ENCODE measurements at places on chromosomes 2 and 18.

DNA sequence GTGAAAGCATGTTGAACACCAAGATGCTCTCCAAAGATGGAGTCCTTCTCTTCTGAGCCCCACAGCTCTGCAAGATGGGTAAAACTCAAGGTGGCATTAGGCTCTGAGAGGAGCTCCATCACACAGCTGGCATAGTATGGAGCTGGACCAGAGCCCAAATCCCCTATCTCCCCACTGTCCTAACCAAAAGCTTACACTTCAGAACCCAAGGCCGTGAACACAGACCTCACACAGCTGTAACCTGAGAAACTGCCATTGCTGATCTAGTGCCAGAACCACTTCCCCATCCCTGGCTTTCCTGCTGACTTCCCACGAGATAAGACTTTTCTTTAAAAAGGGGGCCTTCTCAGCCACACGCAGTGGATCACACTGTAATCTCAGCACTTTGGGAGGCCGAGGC, 25.0 kb downstream of the TTC32 start:
- no peak for DNase-seq

DNA sequence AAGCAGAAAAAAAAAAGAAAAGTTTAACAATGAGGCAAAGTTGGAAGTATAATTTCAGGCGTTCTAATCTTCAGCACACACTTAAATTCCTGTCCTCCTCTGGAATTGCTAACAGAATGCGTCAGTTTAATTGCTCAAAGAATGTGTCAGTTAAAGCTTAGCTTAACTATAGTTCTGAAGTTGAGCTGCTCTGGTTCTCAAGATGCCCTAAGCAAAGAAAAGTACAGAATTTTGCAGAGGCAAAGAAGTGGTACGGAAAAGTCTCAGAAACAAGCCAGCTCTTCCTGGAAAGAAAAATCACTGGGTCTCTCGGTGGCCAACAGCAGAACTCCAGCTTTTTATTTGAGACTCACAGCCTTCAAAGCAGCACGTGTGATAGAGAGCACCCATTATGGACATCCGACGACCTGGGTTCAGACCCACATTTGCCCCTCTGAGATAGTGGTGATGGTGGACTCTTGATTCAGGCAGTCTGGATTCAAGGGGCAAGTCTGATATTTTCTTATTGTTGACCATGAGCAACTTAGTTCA, 22.2 kb upstream of the MYO3B start:
- no peak for DNase-seq

DNA sequence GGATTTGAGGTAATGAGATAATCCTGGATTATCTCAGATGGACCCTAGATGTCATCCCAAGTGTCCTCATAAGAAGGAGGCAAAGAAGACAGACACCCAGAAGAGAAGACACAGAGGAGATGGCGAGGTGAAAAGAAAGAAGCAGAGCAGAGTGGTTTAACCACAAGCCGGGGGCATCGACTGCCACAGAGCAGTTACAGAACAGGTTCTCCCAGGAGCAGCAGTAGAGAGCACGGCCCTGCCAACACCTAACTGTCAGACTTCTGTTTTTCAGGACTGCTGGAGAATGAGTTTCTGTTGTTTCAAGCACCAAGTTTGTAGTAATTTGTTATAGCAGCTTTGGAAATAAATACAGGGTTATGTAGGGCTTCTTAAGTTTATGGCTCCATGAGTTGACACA, 437.0 kb downstream of the THSD7B start:
- DNase-seq = no peak

GRCh38 chr18:10850840-10851239, 298.5 kb downstream of the PIEZO2 start:
- no peak for DNase-seq

DNA sequence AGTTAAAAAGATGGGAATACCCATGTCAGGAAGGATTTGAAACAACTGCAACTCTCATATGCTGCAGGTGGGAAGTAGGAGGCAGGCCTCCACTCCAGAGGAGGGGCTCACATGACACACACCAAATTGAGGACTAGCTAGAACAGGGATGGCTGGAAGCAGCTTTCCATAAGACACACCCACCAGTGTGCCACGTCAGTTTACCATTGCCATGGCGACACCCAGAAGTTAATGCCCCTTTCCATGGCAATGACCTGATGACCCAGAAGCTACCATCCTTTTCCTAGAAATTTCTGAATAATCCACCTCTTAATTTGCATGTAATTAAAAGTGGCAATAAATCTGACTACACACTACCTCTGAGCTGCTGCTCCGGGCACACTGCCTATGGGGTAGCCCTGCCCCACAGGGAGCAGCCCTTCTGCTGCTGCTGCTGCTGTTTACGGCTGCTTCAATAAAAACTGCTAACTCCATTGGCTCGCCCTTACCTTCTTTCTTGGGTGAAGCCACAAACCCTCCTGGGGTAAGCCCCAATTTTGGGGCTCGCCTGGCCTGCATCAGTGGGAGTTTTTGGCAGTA, 89.4 kb downstream of the RRM2 start:
- no peak for DNase-seq

GRCh38 chr2:151363709-151364108, 6.3 kb downstream of the TNFAIP6 start:
- no peak for DNase-seq

DNA sequence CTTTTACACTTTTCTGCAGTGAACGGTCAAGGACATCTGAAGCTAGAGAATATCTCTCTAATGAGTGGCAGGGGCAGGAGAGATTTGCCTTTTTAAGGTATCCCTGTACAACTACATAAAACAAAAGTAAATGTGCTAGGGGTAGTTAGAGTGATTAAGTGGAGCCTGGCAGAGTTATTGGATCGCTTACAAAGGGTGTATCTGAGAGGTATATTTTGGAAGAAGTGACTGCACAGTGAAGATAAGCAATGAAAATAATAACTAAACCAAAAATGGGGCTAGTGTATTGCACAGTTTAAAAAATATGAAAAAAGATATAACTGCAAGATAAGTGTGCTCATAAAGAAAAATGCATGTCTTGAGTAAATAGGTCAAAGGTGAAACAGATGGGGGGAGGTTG, 193.5 kb upstream of the EPC2 start:
- DNase-seq = no peak

- no peak for DNase-seq
These were observed 1451.3 kb upstream of the SLC39A10 start for GRCh38 chr2:194205568-194206227.

GRCh38 chr2:145494441-145494840, 974.5 kb upstream of the ZEB2 start:
- no peak for DNase-seq

GRCh38 chr2:216887138-216887537, 27.3 kb upstream of the TNP1 start:
- DNase-seq = no peak

- DNase-seq = no peak
These were observed 980 bp upstream of the SPTBN1 start for GRCh38 chr2:54455131-54455562.

GRCh38 chr2:126674075-126674744, 18.3 kb downstream of the GYPC start:
- DNase-seq = no peak

DNA sequence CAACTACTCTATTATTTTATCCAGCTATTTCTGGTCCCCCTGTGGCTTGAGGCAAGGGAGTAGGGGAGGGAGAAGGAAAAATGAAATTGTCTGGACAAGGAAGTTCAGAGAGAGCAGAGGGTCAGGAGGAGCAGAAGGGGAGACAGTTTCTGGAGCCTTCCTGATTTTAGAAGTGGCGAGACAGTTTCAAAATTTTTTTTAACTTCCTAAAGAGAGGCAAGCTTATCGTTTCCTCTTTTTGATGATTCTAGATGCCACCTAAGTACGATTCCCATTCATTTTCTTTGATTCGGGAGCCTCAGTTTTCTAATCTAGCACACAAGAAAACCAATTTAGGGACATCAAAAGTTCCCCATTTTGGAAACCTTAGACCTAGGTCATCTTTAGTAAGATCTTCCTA, 96.9 kb upstream of the B3GNT2 start:
- no peak for DNase-seq

DNA sequence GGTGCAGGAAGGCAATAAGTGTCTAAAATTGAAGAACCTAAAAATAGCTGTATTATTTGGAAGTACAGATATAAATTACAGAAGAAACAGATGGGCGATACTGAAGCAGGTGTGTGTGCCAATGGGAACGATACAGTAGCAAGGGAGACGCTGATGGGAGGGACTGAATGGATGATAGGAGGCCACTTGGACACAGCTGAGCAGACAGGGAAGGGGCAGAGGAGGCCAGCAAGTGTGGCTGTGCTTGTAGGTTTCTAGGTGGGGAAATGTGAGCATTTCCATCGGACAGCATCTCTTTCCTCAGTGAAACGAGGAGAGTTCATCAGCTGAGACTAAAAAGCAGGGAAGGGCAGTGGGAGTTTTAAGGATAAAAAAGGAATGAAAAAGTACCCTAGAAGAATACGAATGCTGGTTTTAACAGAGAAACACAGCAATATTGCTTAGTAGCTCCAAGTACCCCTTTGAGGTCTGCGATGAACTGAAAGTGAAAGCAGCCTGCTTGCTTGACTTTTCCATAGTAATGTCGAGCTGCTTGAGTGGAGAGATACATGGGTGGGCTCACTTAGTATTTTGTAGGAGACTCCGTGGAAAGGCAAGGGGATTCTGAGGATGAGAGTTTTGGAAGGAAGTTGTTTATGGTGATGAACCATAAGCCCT, 91.7 kb upstream of the EPC2 start:
- no peak for DNase-seq
